ENCODE measurements at places on chromosomes 4 and X.

GRCh38 chr4:101081695-101082369 lies 265.5 kb downstream of the PPP3CA start:
- DNase-seq = no peak

- no peak for DNase-seq
These were observed 76.4 kb upstream of the UCP1 start for GRCh38 chr4:140645196-140645595.

DNA sequence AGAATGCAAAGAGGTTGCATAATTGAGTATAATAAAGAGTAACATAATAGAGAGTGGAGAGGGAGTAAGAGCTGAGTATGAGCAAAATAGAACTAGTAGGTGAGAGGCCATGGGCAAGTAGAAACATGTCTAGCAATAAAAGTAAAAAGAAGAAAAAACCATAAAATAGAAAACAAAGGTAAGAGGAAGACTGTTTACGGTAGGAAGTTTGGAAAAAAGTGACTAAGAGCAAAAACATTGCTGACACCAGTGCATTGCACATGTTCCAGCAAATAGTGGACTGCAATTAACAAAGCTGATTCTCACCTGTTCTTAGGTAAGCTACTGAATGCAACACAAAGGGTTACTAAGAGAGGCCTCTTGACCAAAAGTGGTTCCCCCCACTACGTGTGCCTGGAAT lies 202.9 kb downstream of the TEX13A start:
- DNase-seq = no peak

GRCh38 chr4:145177511-145177905 lies 2.9 kb downstream of the OTUD4 start:
- DNase-seq = no peak

DNA sequence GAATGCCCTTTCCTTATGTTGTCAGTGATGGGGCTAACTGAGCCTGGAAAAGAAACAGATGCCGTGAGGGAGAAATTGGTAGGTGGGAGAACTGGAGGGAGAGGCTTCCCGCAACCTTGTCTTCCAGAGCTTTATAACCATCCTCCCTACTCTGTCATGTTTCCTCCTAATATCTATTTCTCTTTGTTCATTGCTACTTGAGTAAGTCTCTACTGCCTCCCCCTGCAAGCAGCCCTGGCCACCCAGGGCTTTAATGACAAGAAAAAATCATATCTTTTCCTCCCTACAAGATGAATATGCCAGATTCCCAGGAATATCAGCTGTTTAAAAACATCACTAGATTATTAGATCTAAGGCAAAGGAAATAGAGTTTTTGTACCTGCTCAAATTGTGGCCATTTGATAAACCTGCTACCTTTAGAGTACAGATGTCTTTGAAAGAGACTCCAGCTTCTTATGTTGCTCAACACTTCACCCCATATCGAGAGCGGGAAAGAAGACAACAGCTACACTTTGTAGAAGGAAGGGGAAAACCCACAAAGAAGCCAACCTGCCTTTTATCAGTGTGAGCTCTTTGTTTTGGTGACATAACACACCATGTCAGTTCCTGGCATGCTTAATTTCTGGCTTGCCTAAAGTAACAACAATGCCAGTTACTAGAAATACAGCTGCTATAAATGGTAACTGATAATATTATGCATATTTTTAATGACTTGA lies 186.6 kb upstream of the LEF1 start:
- DNase-seq = no peak

- DNase-seq = no peak
These were observed 43.4 kb downstream of the HTRA3 start for GRCh38 chr4:8312976-8313375.

DNA sequence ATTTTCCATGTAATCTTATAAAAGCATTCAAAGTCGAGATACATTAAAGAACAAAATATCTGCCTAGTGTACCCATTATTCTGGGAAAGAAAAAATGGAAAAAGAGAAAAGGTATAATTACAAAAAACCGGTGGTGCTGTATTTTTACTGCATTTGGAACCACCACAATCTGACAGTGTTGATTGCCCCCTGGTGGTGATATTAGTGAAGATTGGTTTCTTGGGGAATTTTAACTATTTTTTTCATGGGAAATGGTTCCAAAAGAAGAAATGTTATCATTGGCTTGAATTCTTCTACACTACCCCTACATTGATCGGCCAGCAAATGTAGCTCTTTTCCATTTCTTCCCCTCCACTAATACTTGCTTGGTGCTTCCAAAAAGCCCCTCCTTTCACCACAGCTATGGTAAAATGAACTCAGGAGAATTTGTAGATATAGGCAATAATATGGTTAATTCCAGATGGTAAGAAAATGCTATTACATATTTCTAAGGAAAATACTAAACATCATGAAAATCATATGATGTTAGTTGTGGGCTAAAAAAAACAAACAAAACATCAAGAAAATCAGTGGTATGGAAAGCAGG lies 50.0 kb downstream of the COX18 start:
- DNase-seq = no peak

DNA sequence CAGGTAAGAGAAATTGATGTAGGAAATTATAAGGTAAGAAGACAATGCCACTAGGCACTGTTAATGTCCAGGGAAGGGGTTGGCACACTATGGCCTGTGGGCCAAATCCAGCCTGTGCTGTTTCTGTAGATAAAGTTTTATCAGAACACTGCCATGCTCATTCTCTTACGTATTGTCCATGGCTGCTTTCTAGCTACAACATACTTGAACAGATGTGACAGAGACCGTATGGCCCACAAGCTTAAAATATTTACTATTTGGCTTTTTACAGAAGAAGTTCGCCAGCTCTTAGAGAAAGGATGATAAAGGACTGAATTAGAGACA lies 168.0 kb downstream of the CDS1 start:
- no peak for DNase-seq

GRCh38 chrX:97358941-97359340 lies 475.2 kb downstream of the RPA4 start:
- no peak for DNase-seq

GRCh38 chr4:17535906-17536305 lies 20.9 kb downstream of the CLRN2 start:
- DNase-seq = no peak
